ENCODE measurements at places on chromosomes 1 and 21.

DNA sequence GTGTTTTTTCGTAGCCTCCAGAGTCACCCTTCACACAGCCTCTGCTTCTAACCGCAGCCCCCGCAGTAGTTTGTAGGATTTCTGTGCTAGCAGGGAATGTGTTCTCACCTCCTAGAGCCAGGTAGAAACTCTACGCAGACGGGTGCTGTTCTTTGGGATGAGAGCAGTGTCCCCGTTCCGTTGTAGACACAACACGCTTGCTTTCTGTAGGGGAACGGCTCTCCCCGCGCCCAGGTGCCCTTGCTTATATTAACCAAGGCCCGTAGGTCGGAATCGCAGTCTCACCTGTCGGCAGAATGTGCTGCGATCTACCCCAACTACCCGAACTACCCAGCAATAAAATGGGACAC is 111.8 kb upstream of the NBPF11 start:
- DNase-seq: no peak

DNA sequence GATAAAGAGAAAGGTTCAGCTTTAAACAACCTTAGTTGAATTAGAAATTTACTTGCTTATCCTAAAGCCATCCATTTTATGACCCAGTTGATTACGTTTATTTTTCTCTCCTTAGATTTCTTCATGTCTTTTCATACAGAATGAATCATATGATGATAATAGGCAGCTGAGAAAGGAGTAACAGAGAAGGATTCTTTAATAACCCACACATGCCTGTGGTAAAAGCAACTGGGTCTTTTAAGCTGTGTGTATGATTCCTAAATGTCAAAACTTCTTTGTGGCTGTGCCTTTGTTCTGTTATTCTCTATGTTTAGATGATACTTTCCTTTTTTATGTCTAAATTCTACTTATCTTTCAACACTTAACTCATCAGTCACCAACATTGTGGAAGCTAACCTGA is 626.5 kb downstream of the NCAM2 start:
- no peak for DNase-seq

DNA sequence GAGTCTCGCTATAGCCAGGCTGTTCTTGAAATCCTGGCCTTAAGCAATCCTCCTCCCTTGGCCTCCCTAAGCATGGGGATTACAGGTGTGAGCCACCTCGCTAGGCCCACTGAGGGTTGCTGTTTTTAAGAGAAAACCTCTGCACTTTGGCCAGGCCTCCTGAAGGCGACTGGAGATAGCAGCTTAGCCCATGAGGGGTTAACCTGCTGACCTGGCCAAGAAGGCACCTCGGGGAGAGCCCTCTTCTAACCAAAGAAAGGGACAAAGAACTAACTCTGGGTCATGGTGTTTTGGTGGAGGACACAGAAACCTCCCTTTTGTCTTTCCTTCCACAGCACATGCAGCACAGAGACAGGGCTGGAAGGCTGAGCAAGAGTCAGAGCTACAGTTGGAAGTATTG is 17.7 kb upstream of the KNCN start:
- DNase-seq: no peak

- no peak for DNase-seq
These were observed 263.5 kb downstream of the LMO4 start for GRCh38 chr1:87592156-87592555.

- no peak for DNase-seq
These were observed 29.6 kb upstream of the CLIC4 start for GRCh38 chr1:24715658-24716057.

All from NCI-H1694 (cell line).